ENCODE measurements at places on chromosomes 11 and 22. TPM values are rescaled to one million over a fixed set of nuclear protein-coding genes. Genes with fewer than 3 reads are reported as not detected.

GRCh38 chr11:28461846-28462245 is 353.7 kb downstream of the METTL15 start:
- no peak for DNase-seq

DNA sequence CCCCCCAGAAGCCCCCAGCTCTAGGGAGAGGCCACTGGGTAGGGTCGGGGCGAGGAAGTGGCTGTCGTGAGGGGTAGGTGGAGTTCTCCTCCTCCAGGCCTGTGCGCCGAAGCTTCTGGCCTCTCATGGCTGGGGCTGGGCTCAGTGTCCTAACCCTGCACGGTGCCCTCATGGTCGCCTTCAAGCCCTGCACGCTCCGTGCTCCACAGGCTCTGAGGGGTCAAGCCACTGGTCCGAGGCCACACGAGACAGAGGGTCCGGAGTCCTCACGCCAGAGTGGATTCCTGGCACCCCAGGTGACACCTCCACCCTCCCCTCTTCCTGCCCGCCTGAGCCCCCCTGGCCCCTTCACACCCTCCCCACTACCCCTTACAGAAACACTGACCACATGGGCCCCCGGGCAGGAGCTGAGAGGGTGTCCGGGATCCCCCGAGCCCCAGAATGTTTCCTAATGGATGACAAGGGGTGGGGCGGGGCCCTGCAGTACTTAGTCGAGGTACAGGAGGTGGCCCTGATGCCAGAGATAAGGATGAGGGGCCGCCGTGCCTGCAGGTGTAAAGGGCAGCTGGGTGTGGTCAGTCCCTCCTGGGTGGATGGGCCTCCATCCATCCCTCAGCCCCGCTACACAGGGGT is 997 bp upstream of the CDHR5 start:
- DNase-seq = no peak

- DNase-seq = peak; percentile 25
Measured at GRCh38 chr11:70912226-70912840, 340.0 kb downstream of the SHANK2 start.

The HSPB2 gene
- not detected for total RNA-seq

DNA sequence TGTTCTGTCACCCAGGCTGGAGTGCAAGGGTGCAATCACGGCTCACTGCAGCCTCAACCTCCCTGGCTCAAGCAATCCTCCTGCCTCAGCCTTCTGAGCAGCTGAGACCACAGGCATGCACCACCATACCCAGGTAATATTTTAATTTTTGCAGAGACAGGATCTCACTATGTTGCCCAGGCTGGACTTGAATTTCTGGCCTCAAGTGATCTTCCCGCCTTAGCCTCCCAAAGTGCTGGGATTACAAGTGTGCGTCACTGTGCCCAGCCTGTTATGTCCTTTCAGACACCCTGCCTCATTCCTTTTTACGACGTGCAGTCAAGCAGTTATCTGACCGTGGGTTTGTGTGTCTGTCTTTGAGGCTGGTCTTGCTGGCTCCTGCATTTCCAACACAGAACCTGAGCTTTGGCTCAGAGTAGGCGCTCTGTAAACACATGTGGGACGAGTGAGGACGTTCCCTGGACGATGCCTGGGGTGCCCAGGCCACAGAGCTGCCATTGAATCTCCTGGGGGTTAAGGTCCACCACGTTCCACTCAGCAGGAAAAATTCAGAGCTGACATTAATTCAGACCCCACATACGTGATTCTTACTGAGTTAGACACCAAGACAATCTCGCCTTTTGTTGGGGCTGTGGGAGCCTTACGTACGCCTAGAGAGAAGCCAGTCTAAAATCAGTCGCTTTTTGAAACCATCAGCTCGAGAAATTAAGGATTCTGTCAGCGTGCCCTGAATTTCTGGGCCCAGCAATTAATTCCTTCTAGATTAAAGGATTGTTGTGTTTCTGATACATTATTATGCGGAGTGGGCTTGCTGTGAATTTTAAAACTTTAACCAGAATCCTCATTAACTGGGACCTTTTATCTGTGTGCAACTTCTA is 21.5 kb upstream of the EMID1 start:
- no peak for DNase-seq

- DNase-seq = no peak
Measured at GRCh38 chr22:17334059-17334458, 35.2 kb upstream of the CECR2 start.

The NAA40 gene
- total RNA-seq = 15.9 TPM

- DNase-seq = no peak
Measured at GRCh38 chr11:134666273-134667174, 254.5 kb upstream of the B3GAT1 start.

DNA sequence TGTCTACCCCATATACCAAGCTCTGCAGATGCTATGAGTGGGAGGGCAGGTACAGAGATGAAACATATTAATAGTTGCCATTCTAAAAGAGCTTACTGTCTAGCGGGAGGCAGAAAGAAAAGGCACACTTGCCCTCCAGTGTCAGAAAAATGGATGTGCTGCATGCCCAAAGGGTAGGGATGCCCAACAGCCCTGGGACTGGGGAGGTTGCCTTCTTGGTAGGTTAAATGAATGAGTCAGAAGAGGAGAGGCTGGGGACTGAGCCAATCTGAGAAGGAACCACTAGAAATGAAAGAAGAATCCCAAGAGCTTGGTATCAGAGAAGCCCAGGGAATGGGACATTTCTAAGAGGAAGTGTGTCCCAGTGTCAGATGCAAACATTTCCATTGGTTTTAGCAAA is 1.2 kb downstream of the BIRC3 start:
- DNase-seq = peak; percentile 38

- DNase-seq = no peak
Measured at GRCh38 chr11:21911061-21911460, 281.8 kb upstream of the ANO5 start.

The ACCS gene
- total RNA-seq = 5.0 TPM

- no peak for DNase-seq
Measured at GRCh38 chr11:104866815-104867214, 31.4 kb downstream of the CASP12 start.

GRCh38 chr22:35021161-35021560 is 44.8 kb upstream of the ISX start:
- DNase-seq = no peak

The DAGLA gene
- 3.7 TPM for total RNA-seq

DNA sequence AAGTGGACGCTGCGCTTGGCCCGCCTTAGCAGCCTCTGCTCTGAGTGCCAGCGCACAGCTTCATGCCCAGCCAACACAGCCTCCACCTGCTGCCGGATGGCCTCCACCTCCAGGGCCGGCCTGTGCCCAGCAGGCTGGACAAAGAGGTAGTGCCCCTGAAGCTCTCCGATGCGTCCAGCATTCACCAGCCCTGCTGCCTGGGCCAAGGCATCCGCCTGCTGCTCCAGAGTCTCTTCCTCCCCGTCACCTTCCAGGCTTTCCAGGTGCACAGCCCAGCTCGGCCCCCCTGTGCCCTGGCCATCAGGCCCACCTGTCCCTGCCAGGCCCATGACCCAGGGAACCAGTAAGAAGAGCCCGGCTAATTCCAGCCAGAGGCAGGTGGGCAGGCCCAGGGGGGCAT is 2.5 kb downstream of the PCSK7 start:
- DNase-seq = no peak

DNA sequence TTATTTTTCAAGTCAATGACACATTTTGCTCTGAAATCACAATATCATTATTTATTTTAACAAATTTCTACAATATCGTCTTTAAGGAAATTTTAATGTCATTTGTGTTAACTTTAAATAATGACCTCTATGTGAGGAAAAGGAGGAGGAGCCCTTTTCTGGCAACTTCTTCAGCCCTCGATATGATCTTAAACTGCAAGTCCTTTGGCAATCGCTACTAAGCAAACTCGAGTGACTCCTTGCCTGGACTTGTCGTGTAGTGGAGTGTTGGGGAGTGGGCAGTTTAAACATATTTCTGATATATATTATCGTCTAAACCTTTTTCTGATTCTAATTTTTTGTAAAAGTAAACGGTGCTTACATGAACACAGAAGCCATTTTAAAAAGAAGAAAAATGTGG is 16.7 kb downstream of the ETS1 start:
- no peak for DNase-seq

- no peak for DNase-seq
Measured at GRCh38 chr11:91707652-91708482, 516.8 kb upstream of the FAT3 start.

- DNase-seq = no peak
Measured at GRCh38 chr11:27211370-27212127, 151.5 kb downstream of the CCDC34 start.

The CLTCL1 gene
- total RNA-seq = 8.9 TPM

DNA sequence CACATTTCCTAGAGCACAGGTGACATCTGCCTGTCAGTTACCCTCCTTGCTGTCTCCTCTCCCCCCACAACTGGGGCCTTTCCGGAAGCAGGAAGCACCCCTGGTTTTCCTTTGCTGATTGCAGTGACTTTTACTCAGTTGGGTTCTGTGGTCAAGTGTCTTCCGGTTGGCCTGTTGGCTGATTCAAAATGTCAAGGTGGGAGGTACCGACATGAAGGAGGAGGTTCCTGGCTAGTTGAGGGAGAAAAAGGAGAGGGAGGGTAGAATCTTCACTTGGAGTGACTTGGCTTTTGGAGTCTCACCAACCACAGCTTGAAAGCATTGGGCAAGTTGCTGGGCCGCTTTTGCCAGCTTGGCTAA is 9.3 kb upstream of the ADAMTS15 start:
- no peak for DNase-seq

The PAMR1 gene
- not detected for total RNA-seq

The NEFH gene
- not detected for total RNA-seq

DNA sequence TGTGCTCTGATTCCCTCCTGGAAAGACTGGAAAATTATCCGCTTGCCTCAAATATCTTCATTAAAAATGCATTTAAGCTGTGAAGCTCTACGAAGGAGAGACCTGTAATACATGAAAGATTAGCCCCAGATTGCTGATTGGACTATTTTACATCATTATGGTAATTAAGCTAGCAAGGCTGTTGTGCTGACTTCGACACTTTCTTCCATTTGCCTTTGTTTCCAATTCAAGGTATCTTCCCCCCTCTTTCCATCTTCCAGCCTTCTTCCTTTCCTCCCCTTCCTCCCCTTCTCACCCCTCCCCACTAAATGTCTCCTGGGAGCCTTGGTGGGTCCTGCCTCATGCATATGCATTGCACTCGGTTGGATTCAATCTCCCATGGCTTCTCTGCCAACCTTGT is 710.8 kb downstream of the OPCML start:
- DNase-seq = no peak

The SEPTIN3 gene
- not detected for total RNA-seq

The TEX12 gene
- 0.94 TPM for total RNA-seq

The TMEM86A gene
- 1.3 TPM for total RNA-seq

GRCh38 chr11:72238040-72238450 is 5.9 kb downstream of the PHOX2A start:
- DNase-seq = peak; percentile 60

GRCh38 chr11:17457396-17458173 is 19.1 kb downstream of the ABCC8 start:
- peak; percentile 10 for DNase-seq

The KRTAP5-6 gene
- not detected for total RNA-seq

DNA sequence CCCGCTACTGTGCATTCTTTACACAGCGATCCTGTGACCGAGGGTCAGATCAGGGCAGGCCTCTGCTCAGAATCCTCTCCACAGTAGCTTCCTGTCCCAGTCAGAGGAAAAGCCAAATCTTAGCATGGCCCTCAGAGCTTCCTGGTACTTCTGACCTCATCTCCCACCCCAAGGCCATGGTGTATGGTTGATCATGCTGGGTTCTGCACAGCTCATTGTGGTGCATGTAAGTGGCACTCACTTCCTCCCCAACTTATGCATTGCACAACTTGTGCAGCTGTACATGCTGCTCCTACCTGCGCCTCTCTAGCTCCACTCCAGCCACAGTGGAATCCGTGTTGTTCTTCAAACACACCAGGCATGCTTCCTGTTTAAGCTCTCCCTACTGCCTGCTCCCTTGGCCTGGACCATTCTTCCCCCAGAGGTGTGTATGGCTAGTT is 20.3 kb downstream of the BMAL1 start:
- DNase-seq = peak; percentile 56

The NCF4 gene
- total RNA-seq = not detected

- peak; percentile 56 for DNase-seq
Measured at GRCh38 chr22:32985899-32986765, 72.0 kb downstream of the SYN3 start.

DNA sequence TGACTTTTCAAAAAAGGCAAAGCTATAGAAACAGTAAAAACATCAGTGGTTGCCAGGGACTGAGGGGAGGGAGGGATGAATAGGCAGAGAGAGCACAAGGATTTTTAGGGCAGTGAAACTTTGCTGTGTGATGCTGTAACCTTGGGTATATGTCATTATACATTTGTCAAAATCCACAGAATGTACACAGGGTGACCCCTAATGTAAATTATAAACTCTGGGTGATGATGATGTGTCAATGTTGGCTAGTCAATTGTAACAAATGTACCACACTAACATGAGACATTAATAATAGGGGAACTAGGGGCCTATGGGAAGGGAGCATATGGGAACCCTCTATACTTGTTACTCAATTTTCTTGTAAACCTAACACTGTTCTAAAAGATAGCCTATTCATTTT is 24.8 kb downstream of the RIBC2 start:
- DNase-seq = no peak

- no peak for DNase-seq
Measured at GRCh38 chr11:79352349-79352703, 88.5 kb downstream of the TENM4 start.

GRCh38 chr22:19800761-19801244 is 40.2 kb downstream of the TBX1 start:
- DNase-seq = no peak

All from HT1080 (cell line).